Stimulated activated CD4-positive, alpha-beta T cell treated with anti-CD3 and anti-CD28 coated beads, Interleukin-2, amount 100 ng/mL, for 24 hours (primary cell): ENCODE measurements at places on chromosomes 6 and 20.

DNA sequence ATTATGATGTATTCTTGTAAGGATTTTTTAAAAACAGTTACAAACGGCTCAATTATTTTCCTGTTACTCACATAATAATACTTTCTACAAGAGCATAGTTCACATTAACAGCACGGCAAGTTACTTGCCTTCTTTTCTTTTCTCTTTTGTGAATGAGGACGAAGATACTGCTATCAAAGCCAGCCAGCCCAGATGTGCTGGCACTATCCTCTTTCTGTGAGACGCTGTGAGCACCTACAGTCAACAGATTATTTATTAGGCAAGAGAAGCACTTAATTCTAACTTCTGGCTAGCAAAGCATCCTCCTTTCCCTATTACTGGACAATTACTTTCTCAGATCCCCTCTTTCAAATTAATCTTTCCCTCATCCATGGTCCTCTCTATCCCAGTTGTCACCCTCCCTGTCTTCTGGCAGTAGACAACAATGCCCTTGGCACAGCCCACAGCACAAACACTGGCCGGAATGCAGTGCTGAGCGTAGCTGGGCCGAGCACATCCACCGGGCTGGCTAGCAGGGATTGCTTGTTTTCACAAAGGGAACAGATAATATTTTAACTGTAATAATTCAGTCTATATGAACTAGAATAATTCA is 262.1 kb downstream of the FOXC1 start:
- DNase-seq, result no peak

- DNase-seq, result no peak
Observed at GRCh38 chr20:61115364-61116065, 136.5 kb upstream of the CDH4 start.

- no peak for DNase-seq
Observed at GRCh38 chr6:25717866-25718740, 36.4 kb upstream of the SLC17A4 start.

DNA sequence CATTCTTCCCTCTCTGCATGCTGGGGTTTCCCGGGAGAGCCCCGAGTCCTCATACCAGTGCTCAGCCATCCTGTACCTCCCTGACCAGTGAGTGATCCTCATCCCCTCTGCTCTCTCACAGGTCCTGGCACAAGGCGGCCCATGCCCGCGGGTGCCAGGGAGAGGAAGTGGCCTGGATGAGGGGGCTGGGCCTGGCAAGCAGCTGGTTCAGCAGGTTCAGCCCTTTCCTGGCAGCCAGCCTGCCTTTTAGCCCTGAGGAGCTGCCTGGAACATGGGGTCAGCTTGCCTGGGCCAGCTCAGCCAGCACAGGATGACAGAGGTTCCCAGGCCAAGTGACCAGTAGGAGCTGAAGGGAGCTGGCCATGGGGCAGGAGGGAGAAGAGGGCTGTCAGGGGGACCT is 10.9 kb downstream of the MOCS1 start:
- no peak for DNase-seq

GRCh38 chr20:986733-987355 is 15.3 kb downstream of the RSPO4 start:
- DNase-seq, result no peak

DNA sequence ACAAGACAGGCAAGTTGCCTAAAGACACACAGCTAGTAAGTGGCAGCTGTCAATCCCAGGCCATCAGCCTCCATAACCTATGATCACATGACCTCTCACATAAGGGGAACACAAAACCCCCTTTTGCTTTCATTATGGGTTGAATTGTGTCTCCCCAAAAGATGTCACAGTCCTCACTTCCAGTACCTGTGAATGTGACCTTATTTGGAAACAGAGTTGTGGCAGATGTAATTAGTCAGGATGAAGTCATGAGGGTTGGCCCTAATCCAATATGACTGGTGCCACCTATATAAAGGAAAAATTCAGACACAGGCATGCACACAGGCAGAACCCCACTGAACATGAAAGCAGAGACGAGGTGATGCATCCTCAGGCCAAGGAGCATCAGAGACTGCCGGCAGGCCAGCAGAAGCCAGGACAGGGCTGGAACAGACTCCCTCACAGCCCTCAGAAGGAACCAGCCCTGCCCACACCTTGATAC is 33.6 kb downstream of the GFOD1 start:
- DNase-seq, result peak; percentile 44

DNA sequence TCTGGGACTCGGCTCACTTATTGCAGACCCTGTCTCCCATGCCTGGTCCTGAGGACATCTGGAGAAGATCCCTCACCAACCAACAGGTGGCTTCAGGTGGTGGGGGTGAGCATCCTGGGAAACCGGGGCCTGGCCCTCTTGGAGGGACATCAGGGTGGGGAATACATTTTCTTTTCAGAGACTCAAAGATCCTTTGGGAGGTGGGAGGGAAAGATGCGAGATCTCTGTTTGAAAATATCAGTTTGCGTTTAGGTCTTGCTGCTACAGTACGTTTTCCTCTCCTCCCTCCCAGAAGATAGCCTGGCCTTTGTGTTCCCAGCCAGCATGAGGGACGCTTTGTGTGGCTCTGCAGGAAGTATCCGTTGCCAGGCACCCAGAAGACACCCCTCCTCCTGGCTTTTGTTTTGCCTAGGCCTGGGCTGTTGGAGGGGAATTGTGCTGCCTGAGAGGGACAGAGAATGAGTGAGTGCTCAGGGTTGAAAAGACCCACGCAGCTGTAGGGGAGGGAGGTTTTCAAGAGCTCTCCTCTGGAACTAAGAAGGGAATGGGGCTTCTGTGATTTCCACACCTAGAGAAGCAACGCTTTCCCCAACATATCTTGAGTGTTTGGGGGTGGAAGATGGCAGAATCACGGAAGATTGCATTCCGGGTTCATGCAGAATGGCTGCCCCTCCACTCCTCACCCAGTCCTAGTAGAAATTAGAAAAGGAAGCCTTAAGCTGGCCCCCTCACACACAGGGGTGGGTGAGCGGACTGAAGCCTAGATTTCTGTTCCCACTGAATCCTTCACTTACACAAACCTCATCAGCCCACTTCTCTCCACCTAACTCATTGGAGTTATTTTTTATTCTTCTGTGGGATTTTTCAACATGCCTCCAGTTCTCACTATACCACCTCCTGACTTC is 22.0 kb upstream of the SLC2A12 start:
- DNase-seq, result no peak

DNA sequence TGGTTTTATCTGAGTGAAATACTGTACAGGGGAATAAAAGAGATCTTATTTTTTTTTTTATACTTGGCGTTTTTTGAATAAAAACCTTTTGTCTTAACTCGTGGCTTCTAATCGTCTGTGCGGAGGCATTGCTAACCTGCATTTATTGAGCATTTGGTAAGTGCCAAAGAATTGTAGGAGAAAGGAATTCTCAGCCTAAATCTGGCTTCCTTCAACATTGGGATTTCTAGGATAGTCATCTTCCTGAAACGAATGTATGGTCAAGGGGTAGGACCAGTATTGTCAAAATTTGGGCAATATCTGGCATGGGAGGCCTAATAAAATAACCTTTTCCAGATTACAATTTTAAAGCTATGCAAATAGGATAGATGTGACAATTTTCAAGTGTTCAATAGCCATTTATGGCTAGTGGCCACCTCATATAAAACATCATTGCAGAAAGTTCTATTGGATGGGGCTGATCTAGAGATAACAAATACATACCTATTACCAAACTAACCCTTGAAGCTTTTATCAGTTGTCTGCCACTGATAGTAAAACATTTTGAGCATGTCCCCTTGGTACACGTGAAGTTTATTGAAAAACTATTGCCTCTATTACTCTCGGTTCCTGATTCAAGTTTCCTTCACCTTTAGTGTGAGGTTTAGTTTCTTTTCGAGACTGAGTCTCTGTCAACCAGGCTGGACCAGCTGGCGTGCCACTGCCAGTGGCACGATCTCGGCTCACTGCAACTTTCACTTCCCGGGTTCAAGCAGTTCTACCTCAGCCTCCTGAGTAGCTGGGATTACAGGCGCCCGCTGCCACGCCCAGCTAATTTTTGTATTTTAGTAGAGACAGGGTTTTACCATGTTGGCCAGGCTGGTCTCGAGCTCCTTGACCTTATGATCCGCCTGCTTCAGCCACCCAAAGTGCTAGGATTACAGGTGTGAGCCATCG is 5.6 kb downstream of the PIM1 start:
- no peak for DNase-seq

DNA sequence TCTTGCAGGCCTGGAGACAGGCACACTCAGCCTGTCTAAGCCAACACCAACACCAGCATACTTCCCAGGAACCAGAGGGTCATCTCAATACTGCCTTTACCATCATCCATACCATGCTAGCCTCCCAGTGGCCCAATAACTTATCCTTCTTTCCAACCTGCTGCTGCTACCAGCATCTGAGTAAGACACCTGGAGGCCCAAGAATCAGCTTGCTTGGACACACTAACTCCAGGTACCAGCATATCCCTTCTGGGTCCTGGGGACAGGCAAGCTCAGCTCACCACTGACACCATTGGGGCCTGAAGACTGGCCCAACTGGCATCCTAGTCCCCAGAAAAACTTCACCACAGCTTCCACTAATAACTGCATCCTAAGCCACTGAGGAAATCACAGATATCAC is 205.3 kb downstream of the CD109 start:
- DNase-seq, result no peak

DNA sequence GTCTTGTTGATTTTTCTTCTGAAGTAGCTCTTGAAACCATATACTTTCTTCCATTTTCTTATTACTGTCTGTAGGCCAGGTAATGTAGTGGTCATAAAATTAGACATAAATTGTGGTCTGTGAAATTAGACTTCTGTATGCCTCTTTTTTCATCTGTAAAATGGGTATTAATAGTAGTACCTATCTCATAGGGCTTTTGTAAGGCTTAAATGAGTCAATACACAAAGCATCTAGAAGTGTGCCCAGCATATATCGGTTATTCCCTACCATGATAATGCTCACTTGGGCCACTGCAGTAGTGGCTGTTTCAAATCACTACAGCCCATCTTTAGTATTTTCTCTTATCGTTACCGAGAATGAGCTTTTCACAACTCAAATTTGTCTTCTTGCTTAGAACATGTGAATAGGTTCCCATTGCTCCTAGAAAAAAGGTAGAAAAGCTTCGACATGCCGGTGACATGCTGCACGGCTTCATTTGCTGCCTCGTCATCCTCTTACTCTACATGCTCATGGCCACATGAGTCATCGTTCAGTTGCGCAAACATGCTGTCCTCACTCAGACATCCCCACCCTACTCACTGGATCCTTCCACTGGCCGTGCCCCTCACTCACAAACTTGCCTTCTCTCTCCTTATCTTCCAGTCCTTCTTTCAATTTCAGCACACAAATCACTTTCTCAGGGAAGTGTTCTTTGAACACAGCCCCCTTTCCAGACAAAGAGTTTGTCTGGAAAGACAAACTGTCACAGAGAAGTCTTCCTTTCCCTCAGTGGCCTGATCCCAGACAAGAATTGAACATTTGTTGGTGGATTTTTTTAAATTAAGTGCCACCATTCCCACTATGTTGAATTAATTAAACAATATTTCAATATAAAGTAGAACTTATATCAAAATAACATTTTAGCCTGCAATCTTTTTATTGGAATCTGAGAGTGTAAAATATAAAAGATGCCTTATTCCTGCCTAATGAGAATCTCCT is 32.2 kb upstream of the ERVFRD-1 start:
- peak; percentile 9 for DNase-seq

- no peak for DNase-seq
Observed at GRCh38 chr20:18223409-18223808, 64.9 kb upstream of the ZNF133 start.

DNA sequence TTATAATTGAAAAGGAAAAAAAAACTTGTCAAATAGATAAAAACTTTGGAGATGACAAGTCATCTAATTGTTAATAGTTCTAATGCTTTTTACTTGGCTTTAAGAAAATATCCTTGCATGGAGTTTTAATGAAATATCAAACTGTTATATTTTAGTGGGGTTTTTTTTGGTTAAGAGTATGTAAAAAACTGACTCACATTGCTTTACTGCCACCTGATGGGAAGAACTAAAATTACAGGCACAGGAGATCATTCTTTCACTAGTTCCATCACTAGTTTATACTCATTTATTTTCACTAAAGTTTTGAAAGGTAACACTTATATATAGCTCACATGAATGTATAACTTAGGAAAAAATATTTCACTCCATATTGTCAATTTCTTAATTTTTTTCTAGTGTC is 309.1 kb downstream of the LMBRD1 start:
- DNase-seq, result no peak

DNA sequence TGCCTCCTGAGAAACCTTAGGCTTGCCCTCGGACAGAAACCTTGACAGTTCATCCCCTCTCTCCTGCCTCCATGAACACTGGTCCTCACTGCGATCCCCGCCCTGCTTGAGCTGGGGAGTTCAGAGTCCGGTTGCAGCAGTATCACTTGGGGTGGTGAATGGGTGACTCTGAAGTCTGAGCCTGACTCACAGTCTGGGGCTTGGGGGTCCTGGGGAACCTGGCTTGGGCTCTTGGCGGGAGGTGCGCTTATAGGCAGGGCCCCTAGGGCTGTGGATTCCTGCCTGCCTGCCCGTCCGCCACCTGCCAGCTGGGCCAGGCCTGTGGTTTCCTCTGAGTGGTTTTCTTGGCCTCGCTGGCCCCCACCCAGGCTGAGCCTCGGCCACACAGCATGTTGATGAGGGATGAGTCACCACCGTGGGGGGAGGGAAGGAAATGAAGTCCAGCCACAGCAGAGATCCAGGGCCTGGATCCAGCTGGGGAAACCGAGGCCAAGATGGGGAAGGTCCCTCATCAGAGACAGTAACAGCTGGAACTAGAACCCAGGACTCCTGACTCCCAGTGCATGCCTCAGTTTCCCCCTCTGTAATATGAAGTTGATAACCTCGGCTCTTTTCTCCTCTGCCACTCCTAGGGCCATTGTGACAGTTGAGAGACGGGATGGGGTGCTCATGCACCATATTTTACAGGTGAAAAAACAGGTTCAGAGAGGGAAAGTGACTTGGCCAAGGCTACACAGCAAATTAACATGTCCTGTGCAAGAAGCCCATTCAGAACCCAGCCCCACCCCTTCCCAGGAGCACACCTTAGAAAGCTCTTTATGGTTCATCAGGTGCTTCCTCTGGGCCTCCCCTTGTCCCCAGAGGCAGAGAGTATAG is 9.2 kb downstream of the FOXS1 start:
- DNase-seq, result peak; percentile 20

- peak; percentile 55 for DNase-seq
Observed at GRCh38 chr6:158290659-158291058, 21.6 kb upstream of the TULP4 start.

- no peak for DNase-seq
Observed at GRCh38 chr20:19966840-19967239, 50.3 kb upstream of the NAA20 start.

GRCh38 chr6:7684843-7685242 is 41.1 kb upstream of the BMP6 start:
- DNase-seq, result no peak

GRCh38 chr6:169071394-169071793 is 182.3 kb downstream of the THBS2 start:
- DNase-seq, result no peak
